ENCODE measurements at places on chromosomes 6 and 20.

DNA sequence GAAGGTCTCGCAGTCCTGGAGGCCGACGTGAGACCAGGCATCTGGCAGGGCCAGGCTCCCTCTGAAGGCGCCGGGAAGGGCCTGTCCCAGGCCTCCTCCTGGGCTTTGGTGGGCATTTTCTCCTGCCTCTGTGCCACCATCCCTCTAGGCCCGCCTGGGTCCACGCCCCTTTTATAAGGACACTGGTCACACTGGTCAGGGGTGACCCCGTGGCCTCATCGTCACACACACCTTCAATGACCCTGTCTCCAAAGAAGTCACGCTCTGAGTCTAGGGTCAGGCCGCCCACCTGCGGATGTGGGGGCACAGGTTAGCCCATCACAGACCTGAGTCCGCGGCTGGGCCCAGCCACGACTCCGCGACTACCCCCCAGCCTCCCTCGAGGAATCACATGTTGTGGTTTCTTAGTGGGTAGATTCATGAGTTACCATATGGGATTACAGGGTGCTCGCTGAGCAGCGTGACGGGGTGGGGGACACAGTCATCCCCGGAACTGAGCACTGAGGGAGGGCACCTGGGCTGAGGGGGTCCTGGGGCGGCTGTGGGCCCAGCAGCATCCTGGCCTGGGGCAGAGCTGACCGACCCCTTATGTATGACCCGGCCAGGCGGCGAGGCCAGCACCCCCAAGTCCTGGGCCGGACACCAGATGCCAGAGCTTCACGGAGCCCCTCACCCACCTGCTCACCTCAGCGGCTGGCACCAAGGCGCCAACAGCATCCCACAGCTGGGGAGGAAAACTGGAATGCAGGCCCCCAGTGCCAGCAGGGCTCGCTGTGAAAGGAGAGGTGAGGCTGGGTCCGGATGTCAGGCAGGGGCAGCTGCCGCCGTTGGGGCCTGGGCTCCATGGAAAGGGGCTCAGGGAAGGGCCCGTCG is 115.9 kb downstream of the DLL1 start:
- DNase-seq: no peak

DNA sequence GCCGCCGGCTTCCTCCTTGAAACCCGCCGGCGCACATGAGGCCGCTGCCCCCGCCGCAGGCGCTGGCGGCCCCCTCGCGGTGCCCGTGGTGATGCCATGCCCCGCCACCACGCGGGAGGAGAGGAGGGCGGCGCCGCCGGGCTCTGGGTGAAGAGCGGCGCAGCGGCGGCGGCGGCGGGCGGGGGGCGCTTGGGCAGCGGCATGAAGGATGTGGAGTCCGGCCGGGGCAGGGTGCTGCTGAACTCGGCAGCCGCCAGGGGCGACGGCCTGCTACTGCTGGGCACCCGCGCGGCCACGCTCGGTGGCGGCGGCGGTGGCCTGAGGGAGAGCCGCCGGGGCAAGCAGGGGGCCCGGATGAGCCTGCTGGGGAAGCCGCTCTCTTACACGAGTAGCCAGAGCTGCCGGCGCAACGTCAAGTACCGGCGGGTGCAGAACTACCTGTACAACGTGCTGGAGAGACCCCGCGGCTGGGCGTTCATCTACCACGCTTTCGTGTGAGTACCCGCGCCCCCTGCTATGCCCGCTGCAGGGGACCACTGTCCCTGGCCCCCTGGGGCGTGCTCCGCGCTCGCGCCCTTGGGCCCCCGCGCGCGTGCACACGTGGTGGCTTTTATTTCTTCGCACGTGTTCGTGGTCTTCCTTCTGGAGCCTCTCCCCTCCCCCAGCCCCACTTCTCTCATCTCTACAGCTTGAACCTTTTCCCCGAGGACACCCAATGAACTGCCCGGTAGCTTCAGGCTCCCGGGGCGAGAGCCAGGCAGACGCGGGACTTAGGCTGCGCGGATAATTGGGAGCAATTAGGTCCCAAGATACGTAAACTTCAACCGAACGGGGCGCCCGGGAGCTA is 453 bp downstream of the KCNQ5 start:
- DNase-seq: peak; percentile 60

DNA sequence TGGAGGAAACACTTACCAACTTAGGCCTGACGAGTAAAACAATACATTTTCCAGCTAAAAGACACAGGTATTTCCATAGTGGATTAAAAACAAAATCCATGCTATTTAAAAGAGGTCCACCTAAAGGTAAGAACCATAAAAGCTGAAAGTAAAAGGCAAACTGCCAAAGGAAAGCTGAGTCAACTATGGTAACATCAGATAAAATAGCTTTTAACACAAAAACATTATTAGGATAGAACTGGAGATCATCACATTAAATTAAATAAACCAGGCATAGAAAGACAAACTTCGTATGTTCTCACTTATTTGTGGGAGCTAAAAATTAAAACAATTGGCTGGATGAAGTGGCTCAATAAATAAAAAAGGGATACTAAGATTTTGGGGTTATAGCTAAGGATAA is 166.8 kb upstream of the SLC22A16 start:
- no peak for DNase-seq

DNA sequence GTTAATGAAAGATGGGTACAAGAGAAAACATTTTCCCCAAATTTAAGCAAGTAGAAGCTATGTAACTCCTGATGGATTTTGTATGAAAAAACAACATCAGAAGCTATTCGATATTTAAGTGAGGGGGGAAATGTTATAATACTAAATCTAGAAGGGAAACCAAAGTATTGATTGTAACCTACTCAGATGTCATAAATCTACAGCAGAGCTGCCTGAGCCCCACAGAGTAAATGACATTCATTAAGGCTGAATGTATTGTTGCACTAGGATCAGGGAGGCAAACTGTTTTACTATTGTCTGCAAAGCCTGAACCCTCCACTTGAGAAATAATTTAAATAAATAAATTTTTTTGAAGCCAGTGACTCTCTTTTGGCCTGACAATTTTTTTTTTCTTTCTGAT is 19.3 kb downstream of the ANKRD6 start:
- DNase-seq: no peak

DNA sequence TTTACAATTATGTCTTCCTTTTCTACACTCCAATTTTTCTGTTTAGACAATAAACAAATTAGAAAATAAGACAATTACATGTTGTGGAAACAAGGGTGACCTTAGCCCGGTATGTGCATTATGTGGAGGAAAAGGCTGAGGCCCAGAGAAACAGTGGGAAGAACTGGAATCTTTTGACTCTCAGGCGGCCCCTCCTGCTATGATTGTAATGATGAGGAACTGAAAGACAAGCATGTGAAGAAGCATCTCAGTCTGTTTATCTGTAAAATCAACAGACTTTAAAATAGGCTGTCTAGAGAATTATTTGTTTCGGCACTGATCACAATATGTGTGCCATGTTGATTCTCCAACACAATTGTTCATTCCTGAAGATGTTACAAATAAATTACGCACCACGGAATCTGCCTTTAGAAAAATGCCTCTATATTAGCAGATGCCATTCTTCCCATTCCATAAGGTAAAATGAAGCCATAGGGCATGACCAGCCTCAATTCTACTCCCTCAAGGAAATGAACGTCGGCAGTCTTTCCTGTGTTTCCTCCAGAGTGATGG is 1201.6 kb upstream of the CITED2 start:
- no peak for DNase-seq

DNA sequence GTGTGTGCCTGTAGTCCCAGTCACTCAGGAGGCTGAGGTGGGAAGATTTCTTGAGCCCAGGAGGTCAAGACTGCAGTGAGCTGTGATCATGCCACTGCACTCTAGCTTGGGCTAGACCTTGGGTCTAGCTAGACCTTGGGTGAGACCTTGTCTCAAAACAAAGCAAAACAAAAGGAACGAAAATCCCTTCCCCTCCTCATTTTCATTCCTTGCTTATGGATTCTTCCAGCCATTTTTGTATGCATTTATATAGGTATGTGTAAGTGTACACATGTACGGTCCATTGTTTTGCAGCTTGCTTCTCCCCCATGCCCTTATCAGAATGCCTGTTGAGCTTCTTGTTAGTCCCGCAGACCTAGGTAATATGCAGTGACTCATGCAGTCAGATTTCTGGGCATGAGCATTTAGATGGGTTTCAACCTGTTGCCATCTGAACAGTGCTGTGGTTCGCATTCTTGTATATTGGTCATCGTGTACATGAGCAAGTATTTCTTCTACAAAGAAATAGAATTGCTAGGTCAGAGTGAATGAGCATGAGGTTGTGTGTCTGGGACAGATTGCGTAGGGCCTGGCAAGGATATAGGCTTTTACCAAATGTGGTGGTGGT is 73.2 kb downstream of the ATRN start:
- no peak for DNase-seq

DNA sequence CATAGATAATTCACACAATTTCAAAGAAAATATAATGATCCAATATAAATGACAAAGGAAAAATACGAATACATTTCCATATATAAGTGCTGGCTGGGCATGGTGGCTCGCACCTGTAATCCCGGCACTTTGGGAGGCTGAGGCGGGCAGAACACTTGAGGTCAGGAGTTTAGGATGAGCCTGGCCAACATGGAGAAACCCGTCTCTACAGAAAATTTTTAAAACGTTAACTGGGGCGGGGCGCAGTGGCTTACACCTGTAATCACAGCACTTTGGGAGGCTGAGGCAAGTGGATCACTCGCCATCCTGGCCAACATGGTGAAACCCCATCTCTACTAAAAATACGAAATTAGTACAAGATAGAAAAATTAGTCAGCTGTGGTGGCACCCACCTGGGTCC is 14.9 kb upstream of the MAPK13 start:
- no peak for DNase-seq

DNA sequence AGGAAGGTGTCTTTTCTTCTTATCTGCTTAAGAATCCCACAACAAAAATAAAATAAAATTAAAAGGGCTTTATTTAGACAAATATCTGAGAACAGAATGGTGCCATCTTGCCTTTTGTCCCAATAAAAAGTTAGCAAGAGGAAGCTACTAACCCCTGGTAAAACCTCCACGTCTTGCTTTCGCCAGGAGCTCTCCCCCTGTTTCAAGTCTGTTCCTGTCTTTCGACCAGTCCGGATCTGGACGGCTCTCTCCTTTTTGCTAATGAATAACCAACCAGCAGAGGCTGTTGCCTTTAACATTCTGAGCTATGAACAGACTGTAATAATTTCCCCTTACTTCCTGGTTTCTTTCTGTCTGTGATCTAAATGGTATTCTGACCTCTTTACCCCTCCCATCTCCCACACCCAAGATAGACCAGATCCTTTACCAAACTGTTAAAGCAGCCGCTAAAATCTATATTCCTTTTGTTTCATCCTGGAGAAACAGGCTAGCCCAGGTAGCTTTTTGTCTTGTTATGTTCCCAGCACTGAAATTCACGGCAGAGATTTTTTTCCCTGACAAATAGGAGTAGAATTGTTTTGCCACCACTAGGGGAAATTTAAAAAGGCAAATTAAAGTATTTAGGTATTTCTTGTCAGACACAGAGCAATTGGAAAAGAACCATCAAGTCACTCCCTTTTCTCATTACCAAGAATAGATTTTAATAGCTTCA is at the start of gene FRK:
FRK (minus strand) TSS at position 320 of the 712 bp plus-strand sequence. CDS start 580 bp downstream, outside the sequence.
- no peak for DNase-seq

DNA sequence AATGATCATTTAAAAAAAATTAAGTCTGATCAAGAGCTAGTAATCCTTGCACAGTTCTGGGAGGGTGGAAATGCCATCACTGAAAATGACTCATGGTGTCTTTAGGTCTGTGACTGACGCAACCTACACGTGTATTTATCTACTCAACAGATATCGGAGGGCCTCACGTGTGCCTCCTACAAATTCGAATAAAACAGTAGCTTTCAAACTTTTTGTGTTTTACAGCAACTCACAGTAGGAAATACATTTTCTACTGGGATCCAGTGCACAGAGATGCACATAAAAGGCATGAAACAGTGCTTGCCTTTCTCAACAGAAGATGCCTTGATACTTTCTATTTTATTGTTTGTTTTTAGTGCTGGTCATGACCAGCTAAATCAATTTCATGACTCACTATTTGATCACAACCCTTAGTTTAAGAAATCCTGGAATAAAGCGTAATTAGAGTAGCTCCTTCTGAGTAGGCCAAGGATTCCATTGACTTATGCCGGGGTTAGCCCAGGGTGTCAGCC is 210.0 kb upstream of the SNX9 start:
- no peak for DNase-seq

- DNase-seq: no peak
Observed at GRCh38 chr6:35610830-35611229, 77.9 kb downstream of the FKBP5 start.

DNA sequence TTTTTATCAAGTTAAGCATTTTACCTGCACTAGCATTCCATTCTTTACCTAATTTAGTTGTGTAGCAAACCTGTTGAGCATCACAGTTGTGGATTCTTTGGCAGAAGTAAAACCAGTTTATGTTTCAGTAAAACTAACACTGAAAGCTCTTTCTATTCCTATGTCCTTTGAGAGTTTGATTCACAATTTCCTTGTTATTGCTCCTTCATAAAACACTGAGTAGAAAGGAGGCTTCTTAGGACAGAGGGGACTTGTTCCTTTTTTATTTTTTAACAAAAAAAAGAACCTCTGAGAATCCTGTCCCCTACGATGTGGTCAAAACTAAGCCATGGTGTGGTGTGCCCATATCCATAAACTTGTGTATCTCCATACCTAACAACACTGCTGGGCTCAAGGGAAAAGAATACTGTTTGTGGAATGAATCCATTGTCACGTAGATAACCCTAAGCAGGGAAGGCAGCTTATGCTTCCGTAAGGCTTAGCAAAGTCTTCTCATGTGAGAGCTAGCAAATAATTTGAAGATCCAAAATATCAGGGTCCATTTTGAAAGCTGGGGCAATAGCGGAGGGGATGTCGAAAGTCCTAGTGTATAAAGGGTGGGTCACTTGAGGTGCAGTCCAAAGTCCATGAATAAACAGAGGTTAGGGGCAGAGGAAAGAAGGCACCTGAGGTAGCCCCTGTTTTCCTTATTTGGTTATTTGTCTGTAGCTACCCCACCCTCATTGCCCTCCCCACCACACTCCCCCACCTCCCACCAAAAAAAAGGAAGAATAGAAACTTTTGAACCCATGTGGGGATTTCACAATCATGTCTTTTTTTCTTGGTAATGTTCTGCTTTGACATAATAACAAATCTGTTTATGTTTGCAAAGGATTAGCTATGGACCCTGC is 71.0 kb downstream of the PLAGL1 start:
- no peak for DNase-seq

DNA sequence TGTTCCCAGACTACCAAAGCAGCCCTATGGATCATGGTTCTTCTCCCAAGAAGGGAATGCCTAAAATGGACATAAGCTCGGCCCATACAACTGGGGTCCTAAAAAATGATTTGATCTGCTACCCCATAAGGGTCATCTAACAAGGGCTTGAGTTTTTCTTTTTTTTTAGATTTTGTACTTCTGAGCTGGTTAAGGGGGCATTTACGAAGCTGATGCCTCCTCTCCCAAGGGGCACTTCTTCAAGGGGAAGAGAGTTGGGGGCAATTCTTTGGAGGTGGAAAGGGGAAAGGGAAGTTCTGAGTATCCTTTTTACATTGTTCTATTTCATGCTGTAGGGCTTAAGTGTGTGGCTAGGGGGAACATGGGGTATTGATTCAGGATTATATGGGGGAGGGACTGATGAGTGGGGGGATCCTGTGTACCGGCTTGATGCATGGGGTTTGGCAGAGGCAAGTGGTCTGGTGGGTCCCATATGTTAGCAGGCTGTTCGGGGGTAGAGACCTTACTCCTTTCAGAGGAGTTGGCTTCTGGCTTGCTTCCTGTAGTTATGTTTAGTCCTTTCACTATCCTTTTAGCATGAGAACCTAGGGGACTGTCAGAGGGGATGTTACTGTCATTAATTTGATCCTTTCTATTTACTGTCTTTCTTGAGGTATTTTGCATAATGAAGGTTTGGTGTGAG is 8.1 kb upstream of the ZNFX1 start:
- no peak for DNase-seq

- DNase-seq: no peak
Observed at GRCh38 chr20:51366155-51366886, 176.2 kb downstream of the NFATC2 start.

Data from activated T-cell treated with anti-CD3 and anti-CD28 coated beads, Interleukin-2, amount 50 U/mL, for 4 hours (primary cell).